Activated naive CD4-positive, alpha-beta T cell (primary cell): ENCODE measurements at places on chromosomes 12 and 14.

DNA sequence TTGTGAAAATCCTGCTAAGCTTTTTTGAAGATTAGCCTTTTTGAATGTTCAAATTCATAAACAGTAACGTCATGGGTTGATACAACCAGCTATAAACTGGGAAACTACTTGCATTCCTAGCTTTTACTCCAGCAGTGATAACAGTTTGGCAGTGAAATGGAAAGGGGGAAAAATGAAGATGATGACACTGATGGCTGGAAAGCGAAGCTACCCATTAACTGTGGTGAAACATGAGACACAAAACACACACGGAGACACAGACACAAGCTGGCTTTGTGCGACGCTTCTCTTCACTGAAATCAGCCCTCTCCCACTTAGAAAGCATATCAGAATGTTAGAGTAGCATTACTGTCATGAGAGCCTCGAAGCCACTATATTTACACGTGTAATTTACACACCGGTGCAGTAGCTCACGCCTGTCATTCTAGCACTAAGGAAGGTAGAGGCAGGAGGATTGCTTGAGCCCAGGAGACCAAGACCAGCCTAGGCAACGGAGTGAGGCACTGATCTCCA is 15.7 kb downstream of the VPS37B start:
- no peak for DNase-seq

GRCh38 chr14:24966579-24966964 is 83.4 kb downstream of the STXBP6 start:
- no peak for DNase-seq

- DNase-seq = no peak
These were observed 776 bp downstream of the RDH5 start for GRCh38 chr12:55720894-55721444.

GRCh38 chr14:69036757-69037506 is 57.8 kb upstream of the ACTN1 start:
- no peak for DNase-seq

GRCh38 chr12:70823182-70823976 is 97.2 kb downstream of the PTPRR start:
- DNase-seq = no peak

GRCh38 chr12:102992720-102993119 is 35.2 kb downstream of the ASCL1 start:
- DNase-seq = no peak

GRCh38 chr14:36027354-36027753 is 149.2 kb downstream of the PTCSC3 start:
- no peak for DNase-seq

DNA sequence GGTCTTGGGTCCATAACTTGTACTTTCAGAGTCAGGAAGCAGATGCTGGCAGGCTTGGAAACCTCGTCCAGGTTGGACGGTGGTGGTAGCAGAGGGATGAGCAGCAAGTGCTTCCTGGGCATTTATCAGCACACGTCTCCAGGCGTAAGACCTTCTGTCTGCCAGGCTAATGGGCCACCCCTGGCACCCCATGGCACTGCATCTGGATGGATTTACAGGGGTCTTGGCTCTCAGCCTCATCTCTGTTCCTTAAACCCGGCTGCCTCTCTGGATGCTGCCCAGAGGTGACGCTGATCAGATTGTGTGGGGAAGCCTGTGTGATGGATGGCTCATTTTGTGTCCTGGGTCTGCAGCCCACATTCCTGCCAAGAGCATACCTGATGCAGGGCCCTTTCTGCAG is 145.1 kb downstream of the TSPAN9 start:
- DNase-seq = no peak

- DNase-seq = no peak
These were observed 3.6 kb upstream of the KRT6A start for GRCh38 chr12:52496590-52497071.

GRCh38 chr12:53230108-53230845 is 1.7 kb downstream of the RARG start:
- DNase-seq = no peak

GRCh38 chr14:34041220-34041619 is 90.3 kb upstream of the EGLN3 start:
- DNase-seq = no peak

DNA sequence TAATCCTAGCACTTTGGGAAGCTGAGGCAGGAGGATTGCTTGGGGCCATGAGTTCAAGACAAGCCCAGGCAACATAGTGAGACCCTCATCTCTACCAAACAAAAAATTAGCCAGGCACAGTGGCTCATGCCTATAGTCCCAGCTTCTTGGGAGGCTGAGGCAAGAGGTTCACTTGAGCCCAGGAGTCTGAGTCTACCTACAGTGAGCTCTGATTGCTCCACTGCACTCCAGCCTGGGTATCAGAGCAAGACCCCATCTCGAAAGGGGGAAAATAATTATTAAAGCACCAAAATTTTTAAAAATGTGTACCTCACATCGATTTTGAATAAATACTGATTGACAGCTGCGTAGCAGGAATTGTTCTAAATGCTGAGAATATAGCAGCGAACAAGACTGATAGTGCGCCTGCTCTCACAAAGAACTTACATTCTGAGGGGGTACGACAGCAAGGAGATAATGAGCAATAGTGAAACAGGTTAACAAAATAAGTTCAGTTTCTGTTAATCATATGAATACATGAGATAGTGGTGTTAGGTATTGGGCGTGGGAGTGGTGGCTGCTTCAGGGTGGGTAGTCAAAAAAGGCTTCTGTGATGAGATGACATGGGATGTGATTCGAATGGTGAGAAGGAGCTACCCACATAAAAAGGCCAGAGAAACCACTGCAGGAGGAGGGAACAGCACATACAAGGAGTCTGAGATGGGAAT is 19.6 kb downstream of the HCFC2 start:
- no peak for DNase-seq

DNA sequence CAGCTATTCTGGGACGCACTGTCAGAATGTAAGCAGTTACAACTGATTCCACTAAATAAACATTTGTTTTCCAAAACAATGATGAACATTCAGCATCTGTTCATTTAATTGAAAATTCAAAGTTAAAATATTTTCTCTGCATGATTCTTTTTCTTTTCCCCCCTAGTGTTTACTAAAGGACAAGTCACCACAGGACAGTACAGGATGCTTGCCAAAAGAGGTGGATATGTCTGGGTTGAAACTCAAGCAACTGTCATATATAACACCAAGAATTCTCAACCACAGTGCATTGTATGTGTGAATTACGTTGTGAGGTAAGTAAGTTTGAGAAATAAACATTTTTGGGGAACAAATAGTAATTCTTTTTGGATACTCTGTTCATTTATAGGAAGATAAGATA is 28.2 kb upstream of the SNAPC1 start:
- DNase-seq = no peak

DNA sequence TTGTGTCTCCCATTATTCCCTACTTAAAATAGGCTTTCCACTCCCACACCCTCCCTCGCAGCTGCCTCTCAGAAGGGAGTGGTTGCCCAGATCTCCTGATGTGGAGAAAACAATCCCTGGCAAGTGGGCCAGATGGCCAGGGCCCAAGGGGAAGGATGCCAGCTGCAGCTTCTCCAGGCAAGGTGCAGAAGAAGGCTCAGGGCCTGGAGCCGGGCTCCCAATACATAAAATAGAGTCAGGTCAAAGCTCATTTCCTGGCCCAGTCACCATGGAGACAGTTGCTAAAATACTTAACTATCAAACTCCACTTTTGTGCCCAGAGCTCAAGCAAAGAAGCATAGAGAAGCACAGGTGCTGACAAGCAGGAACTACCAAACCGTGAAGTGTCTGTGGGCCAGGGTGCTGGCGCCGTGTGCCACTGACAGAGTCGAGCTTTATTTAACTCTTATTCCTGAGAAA is 45.7 kb upstream of the ITPR2 start:
- DNase-seq = no peak

DNA sequence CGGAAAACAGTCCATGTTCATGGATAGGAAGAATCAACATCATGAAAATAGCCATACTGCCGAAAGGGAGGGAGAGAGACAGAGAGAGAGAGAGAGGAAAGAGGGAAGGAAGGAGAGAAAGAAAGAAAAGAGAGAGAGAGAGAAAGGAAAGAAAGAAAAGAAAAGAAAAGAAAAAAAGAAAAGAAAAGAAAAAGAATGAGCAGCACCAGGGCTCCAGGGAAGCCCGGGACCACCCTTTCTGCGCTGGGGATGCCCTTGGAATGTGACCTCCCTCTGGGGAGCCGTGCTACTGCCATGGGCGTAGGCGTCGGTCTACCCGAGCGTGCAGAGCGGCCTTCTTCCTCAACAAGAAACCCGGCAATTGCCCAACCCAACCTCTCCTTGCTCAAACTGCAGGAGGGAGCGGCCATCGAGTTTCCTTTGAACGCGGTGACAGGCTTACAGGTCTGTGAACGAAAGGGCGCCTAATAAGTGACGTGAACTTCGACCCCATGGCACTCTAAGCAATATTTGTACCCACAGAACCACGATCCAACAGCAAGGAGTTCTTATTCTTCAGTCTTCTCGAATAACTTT is 16.9 kb downstream of the OR6S1 start:
- DNase-seq = no peak

GRCh38 chr14:24080888-24081738 is 9.8 kb downstream of the CPNE6 start:
- DNase-seq = peak; percentile 56

DNA sequence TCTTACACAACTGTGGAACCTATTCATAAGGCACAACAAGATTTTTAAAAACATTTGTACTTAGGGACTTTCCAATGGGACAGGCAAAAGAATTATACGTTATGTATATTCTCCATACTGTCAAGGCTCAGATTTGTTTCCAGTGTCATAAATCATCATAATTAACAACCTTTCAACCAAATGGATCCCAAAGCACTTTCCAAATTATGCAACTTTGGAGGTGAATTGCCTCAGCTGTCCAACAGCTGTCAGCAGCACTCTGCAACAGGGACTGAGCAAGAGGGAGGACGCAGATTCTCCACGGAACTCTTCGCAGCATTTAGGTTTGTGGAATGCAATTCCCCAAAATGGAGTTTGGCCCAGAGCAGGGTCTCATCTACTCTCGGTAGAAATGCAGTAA is 186.6 kb downstream of the PAX9 start:
- no peak for DNase-seq

GRCh38 chr14:63632932-63633514 is 8.6 kb downstream of the WDR89 start:
- DNase-seq = no peak

DNA sequence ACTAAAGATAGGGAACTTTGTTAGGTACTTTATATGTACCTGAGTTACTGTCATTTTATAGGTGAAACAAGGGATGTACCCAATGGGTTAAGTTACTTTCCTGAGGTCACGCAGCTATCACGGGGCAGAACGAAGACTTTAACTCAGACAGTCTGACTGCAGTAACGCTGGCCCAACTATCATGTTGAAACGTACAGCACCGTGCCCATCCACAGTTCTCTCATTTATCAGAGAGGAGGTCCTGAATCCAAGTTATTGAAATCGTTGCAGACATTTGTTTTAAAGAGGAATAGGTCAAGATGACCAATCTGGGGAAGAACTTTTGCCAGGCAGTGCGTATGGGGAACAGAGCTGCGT is 587 bp upstream of the C12orf75 start:
- DNase-seq = no peak

GRCh38 chr12:8985213-8985754 is 4.1 kb upstream of the KLRG1 start:
- no peak for DNase-seq

DNA sequence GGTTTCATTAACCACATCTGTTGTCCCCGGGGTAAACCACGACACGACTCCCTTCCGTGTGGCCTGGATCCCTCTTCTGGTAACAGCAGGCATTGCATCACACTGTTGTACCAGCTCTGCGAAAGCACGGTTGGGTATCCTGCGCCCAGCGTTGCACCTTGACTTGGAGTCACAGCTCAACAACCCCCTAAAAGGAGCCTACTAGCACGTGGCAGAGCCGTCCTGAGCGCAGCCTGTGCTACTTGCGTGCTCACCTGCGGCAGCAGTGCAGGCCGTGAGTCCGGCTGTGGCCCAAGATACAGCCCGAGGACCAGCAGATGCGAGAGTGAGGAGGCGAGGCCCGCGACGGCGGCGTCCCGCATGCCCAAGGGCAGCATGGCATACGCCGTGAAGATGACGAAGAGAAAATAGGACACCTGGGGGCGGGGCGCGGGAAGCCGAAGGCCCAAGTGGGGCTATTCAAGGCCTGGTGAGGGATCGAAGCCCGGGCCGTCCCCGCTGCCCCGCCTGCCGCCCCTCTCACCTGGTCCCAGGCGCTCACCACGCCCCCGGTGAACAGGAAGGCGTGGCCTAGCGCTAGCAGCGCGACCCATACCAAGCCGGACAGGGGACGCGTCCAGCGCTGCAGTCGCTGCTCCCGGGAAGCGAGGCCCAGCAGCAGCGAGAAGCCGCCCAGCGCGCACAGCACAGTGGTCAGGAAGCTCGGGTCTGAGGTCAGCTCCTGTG is 2.4 kb downstream of the ADCY4 start:
- DNase-seq = peak; percentile 68

DNA sequence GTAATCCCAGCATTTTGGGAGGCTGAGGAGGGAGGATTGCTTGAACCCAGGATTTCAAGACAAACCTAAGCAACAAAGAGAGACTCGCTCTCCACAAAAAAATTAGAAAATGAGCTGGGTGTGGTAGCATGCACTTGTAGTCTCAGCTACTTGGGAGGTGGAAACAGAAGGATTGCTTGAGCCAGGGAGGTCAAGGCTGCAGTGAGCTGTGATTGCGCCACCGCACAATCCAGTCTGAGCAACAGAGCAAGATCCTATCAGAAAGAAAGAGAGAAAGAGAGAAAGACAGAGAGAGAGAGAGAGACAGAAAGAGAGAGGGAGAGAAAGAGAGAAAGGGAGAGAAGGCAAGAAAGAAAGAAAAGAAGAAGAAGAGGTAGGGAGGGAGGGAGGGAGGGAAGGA is 37.0 kb downstream of the TDG start:
- DNase-seq = no peak

DNA sequence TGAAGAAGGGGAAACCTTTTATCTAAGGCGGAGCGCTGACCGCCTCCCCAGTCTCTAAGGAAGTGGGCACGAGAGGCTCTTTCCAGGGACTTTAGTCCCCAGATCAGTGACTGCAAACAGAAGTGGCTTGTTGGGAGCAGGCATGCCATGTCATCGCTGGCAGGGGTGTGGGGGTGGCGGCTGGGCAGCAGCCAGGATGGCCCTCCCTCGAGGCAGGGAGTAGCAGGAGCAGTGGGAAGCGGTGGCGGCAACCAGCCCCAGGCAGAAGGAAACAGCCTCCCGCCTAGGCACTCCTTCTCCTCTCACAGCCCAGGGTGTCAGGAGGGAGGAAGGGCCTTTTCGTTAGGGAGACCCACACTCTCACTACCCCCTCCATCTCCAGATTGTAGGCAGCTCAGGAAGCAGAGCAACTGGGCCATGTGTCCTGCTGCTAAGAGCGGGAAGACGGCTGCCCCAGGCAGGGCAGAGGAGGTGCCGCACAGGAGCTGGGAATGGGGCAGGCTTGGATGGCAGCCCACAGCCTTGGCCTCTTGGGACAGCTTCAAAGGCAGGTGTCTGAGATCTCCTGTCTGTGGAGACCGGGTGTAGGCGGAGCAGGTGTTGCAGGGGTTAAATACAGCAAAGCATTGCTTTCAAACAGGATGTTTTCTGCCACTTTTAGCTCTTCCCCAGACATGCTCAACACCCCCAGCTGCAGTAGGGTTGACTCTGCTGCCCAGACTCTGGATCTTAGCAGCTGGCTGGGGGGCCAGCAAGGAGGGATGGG is 21.8 kb downstream of the VDR start:
- DNase-seq = peak; percentile 25

- no peak for DNase-seq
These were observed 102.6 kb upstream of the KRR1 start for GRCh38 chr12:75613981-75614380.
